Right kidney (tissue), 9 donors: ENCODE measurements at places on chromosomes 11 and 22.

- no peak for DNase-seq
Observed at GRCh38 chr11:114053406-114053805, 6.1 kb upstream of the ZBTB16 start.

DNA sequence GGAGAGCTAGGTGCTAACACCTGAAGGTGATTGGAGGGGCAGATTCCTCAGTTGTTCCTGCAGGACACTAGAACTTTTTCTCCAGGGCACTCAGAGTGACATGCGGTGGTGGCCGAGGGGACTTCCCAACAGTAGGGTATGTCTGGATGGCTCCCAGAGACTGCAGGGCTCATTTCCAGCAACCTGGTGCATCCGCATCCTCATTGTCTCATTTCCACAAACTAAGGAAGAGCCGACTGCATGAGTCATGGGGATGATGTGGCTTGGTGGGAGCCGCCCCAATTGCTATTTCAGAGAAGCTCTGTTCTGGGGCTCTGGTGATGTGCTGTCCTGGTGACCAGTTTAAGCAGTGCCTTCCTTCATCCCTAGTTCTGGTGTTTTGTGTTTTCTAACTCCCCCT, 2.8 kb upstream of the ROBO4 start:
- no peak for DNase-seq

GRCh38 chr11:119237515-119237914, 31.4 kb downstream of the CBL start:
- DNase-seq, result no peak

GRCh38 chr11:116895048-116895757, 57.8 kb upstream of the APOA1 start:
- no peak for DNase-seq

DNA sequence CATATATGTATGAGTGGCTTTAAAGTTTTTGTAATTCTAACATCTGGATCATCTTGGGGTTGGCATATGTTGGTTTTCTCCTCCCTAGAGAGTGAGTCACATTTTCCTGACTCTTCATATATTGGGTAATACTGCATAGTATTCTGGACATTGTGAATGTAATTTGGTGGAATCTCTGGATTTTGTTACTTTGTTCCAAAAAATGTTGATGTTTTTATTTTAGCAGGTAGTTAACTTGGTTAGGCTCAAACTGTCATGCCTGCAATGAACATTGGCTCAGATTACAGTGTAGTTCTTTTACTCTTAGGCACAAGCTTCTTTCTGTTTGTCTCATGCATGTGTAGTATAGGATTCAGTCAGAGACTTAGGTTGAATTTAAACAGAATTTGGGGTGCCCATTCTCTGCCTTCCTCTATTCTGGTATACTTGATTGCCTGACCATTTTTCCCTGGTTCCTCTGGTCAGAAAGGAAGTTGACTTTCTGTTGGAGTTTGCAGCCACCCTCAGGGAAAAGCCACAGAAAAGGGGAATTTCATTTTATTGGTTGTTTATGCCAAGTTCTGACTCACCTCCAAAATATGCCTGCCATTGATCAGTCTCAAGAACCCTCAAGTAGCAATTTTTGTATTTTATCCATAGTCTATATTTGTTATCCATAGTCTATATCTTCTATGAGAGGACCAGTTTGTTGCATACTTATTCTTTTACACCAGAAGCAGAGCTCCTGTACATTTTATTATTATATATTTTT, 151.7 kb downstream of the UVRAG start:
- no peak for DNase-seq

DNA sequence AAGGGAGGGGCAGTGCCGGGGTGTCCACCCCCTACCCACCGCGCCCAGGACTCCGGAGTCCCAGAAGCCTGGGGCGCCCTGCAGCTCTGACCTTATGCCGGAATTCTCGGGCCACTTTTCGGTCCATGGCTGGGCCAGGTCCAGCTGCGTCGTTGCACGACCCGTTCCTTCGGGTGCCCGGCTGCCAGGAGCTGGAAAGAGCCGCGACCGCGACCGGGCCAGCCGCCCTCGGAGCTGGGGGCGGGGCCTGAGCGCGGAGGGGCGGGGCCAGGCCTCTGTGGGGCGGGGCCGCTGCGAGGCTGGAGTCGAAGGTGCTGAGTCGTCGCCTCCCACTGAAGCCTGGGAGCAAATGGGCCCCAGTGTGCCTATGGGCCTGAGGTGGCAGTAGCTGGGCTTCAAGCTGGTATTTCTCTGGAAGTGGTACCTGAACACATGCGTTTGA, at the start of gene USH1C:
TSS of gene USH1C (minus strand) at position 236 of the 442 bp plus-strand sequence. CDS start at position 127, 109 bp downstream.
- no peak for DNase-seq

DNA sequence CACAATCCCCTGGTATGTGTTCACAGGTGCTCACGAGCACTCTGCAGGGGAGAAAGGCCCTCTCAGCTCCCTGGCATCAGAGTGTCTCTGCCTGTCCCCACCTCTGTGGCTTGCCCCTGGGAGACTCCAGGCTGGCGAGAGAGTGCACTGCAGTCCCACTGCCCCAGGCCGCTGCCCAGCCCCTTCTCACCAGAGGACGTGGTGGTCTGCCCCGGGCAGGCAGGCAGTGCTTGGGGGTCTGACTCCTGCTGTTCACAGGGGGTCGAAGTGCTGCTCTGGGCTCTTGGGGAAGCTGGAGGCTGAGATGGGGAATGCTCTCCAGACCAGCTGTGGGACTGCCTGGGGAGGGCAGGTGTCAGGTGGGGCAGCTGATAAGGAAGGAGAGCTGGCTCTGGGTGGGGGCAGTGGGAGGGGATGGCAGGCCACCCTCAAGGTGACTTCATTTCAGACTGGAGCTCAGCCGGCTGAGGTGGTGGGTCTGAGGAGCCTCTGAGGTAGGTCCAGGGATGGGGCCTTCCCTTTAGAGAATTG, 151.0 kb upstream of the B3GAT1 start:
- no peak for DNase-seq

DNA sequence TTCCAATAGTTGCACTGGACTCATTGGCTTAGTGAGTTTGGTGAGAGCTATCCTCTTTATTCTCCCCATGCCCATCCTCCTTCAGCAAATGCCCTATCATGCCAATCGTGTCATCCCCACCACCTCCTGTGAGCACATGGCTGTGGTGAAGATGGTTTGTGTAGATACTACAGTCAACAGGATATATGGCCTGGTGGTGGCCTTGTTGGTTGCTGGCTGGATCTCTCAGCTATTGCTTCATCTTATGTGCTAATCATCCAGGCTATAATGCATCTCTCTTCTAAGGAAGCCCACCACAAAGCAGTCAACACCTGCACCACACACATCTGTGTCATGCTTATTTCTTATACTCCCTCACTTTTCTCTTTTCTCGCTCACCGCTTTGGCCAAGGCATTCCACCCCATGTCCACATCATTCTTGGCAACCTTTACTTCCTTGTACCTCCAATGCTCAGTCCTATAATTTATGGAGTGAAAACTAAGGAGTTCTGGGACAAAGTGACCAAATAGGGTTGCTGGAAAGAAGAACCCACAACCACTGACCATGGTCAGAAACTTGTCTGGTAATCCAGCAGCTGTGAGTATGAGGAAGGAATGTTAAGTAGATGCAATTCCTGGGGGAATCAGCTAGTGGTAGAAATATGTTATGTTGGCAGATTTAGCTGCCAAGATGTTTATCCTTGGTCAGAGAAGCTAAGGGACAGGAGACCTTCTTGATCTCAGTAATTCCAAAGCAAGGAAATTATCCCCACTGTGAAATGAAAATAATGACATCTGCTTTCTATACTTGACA, 16.3 kb upstream of the OR56B1 start:
- DNase-seq, result no peak

DNA sequence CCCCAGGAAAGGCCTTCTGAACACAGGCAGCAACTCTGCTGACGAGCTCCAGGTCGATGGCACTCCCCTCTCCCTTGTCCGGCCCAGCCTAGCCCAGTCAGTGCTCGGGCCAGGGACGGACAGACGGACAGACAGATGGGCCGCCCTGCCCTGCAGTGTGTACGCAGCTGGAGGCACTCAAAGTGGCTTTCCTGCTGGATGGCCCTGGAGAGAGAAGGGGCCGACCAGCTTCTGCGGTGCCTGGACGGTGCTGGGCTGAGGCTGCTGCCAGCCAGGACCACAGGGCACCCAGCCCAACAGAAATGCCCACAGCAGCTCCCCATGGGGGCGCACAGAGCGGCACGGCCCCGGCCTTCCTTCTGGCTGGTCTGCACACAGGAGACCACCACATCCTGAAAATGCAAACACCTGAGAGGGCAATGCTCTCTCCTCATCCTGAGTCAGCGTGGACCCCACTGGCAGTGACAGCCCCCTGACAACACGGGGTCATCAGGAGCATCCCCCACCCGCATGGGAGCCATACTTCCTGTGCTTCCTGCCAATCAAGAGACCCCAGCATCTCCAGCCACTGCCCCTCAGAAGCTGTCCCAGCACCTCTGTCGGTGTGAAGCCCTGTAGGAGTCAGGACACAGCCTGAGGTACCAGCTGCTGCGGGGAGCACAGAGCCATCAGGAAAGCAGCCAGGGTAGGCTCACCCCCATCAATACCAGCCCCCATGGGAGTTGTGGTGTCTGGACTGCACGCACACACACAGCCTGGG, 692 bp upstream of the MOB2 start:
- no peak for DNase-seq

DNA sequence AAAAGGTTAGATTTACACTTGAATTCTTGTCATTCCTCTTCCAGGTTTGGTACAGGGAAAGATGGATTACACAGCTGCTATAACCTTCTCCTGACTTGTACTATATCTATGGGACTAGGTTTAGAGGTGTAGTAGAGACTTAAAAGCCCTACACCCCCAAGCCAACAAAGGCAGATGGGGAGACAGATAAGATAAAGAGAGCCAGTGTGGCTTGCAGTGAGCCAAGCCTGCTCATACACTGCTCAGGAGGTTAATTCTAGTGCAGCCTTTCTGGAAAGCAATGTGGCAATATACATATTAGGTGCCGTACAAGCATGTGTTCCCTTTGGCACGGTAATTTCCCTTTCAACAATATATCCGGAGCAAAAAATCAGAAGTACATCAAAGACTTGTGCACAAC, 10.8 kb downstream of the SIK3 start:
- no peak for DNase-seq

DNA sequence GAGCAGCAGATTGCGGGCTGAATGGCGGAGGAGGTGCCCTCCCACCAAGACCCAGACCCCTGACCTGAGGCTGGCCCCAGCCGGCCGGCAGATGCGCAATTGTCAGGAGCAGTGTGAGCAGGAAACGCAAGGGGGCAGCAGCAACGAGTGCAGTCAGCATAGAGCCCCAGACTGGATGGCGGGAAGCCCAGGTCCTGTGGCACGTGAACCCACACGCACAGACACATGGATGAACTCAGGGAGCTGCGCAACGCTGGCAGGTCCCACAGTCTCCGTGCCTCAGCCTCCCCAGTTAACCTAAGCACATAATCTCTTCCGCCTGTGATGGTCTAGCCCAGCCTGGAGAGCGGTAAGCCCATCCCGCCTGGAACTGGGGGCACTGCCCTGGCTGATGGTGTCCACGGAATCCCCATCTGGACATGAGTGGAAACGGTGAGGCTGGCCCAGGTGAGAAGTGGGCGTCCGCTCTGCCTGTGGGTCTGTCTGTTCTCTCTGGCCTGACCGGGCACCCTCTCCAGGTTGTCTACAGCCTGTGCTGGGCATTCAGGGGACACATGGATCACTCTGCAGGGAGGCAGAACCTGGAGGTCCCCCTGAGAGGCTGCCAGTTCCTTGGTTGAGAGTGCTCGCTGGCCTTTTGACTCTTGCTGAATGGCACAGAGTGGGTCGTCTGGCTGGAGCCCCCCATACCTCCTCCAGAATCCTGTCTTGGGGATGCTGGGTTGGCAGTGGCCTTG, 626 bp upstream of the TBX10 start:
- DNase-seq, result no peak

DNA sequence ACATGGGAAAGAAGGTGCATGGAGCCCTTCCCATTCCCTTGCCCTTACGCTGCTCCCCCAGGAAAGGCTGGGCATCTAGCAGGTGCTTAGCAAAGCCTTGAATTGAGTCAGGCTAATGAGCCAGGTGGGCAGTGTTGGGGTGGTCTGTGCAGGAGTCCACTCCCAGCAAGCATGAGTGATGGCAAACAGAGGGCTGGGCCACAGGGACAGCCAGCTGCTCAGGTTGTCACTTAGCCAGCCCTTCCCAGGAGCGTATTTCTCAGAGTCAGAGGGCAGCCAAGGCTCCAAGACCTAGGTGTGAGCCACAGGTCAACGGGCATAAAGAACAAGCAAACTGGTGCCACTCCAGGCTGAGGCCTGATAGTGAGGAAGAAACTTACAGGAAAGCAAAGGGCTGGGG, 149.8 kb downstream of the DSCAML1 start:
- no peak for DNase-seq

GRCh38 chr11:103550811-103551210, 441.6 kb downstream of the DYNC2H1 start:
- no peak for DNase-seq

DNA sequence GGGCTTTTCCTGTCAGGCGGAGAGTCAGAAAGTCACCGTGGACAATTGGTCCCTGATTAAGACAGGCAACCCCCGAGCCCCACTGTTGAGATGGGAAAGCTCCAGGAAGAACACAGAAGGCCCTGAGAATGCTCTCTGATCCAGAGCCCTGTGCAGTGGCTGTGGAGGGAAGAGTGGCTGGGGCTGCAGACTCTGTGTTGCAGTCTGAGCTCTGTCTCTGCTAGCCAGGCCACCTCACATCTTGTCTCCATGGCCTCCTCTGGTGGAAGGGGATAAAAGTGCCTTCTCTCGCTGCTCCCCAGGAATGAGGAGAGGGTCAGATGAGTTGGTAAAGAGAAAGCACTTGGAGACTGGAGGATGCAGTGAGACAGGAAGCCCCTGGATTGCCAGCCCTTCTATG, 141.2 kb downstream of the CEP164 start:
- DNase-seq, result no peak

- no peak for DNase-seq
Observed at GRCh38 chr11:129639300-129639699, 176.3 kb upstream of the TMEM45B start.

DNA sequence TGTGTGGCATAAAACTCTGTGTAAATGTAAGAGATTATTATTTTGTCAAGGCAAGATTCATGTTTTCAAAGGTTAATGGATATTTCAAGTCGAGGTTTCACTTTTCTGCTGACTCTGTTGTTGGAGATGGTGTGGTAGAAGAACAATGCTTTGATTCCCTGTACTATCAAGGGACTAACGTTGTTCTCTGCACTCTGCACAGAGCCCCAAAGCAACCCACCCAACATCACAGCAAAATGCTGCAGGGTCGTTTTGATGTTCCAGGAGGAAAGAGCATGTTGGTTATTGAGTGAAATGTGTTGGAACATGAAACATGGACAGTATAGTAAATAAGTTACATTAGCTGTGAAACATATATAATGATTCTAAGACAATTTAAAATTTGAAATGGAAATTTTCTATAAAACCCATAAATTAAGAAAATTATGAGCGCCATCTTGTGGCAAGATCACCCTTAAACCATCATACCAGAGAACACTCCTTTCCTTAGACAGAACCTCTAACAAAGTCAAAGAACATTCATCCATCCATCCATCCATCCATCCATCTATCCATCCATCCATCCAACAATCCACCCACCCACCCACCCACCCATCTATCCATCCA, 164.4 kb upstream of the ZBED5 start:
- DNase-seq, result no peak

DNA sequence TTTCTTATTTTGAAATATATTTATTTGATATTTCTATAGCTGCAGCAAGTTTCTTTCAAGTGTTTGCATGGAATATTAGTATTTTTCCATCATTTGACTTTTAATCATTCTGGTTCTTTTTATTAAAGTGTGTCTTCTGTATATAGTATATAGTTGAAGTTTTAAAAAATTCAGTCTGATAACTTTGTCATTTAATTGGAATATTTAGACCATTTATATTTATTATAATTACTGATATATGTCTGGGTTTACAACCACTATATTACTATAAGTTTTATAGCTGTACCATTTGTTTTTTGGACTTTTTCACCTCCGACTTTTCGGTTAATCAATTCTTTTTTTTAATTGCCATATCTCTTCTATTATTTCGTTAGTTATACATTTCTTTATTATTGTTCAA, 22.7 kb upstream of the ANO1 start:
- no peak for DNase-seq
